ENCODE measurements at places on chromosomes 12 and 14. TPM values are rescaled to one million over a fixed set of nuclear protein-coding genes. Genes with fewer than 3 reads are reported as not detected.

DNA sequence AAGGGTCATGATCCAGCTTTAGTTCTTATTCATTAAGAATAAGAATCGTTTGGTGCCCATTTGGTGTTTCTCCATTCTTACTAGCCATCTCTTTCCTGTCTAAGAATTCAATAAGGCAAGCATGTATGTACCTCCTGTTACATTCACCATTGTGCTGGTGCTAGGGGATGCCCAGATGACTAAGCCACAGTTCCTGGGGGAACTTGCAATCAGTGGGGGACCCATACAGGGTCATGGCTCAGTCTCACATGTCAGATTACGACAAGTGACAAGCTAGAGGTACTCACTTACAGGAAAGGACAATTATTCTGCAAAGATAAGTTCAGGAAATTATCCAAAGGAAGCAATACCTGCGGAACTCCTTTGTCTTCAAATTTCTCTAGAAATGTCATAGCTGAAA lies 125.4 kb downstream of the STXBP6 start:
- DNase-seq, result no peak

DNA sequence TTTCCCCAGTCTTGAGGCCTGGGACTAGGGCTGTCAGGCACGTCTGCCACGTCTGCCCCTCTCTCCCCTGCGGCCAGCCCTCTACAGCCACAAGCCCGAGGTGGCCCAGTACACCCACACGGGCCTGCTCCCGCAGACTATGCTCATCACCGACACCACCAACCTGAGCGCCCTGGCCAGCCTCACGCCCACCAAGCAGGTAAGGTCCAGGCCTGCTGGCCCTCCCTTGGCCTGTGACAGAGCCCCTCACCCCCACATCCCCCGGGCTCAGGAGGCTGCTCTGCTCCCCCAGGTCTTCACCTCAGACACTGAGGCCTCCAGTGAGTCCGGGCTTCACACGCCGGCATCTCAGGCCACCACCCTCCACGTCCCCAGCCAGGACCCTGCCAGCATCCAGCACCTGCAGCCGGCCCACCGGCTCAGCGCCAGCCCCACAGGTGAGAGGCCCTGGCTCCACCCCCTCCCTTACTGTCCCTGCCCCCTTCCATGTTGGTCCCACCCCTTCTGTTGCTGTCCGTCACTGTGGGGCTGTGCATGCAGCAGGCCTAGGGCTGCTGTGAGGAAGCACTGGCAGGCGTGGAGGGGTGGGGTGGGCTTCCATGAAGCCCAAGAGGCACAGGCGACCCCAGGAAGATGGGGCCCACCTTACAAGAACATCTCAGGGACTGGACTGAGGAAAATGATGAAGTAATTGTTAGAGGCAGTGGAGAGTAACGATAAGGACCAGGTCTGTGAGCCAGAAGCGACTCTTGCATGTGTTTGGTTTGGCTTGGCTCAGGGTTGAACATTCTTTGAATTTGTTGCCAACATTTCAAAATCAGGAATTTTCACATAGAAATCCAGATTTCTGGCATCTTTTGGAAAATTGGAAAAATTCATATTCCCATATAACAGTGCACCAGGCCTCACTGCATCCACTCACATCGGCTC lies 16.8 kb downstream of the C12orf43 start:
- DNase-seq, result no peak

GRCh38 chr12:132170094-132170636 lies 25.9 kb downstream of the NOC4L start:
- no peak for DNase-seq

DNA sequence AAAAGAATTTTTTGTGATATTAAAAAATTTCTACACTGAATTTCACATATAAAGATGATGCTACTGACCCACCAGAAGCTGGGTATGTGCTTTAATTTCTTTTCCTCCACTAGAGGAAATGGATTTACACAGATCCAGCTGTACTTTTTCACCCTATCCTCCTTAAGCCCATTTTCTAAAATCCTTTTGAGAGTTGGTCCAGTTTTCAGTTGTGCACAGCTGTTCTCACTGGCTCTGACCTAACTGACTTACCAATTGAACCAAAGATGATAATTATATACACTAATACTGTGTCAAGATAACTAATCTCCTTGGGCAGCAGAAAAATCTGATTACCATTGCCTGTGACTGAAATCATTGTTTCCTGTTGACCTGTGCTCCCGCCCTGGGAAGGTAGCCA lies 108.5 kb downstream of the ZFC3H1 start:
- DNase-seq, result no peak

- DNase-seq, result peak; percentile 3
Observed at GRCh38 chr12:118611295-118611694, 234.9 kb downstream of the SUDS3 start.

Gene SRRM4
- not detected for total RNA-seq

- DNase-seq, result no peak
Observed at GRCh38 chr12:25271486-25272098, 20.9 kb upstream of the KRAS start.

Gene AQP2
- total RNA-seq, result not detected

- DNase-seq, result no peak
Observed at GRCh38 chr14:33570694-33571310, 380.1 kb downstream of the EGLN3 start.

DNA sequence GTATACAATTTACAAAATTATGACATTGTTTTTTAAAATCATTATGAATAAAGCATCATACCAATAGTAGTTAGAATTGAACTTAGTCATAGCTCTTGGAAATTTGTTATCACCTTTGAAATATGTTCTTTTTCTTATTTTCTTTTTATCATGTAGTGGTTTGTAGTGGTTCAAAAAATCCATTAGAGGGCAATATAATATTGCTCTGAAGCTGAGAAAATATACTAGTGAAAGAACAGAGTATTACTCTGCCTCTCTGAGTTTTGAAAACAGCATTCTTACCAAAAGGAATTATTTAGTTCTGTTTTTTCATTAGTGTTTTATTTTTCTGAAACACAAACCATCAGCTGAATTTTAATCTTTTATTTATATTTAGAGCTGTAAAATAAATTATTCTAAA lies 76.2 kb downstream of the PDZRN4 start:
- no peak for DNase-seq

Measured in HT1080 (cell line).